ENCODE measurements at places on chromosomes 12 and 14.
A peak's percentile ranks its signal among the peaks of the same experiment; 100 is the strongest.

GRCh38 chr12:123494124-123494851 lies 36.3 kb downstream of the SNRNP35 start:
- DNase-seq = no peak

- no peak for DNase-seq
These were observed 128.9 kb downstream of the CCER1 start for GRCh38 chr12:90826036-90826435.

GRCh38 chr12:83476695-83477690 lies 790.3 kb downstream of the TMTC2 start:
- no peak for DNase-seq

- no peak for DNase-seq
These were observed 48.2 kb downstream of the CPSF6 start for GRCh38 chr12:69287556-69287955.

DNA sequence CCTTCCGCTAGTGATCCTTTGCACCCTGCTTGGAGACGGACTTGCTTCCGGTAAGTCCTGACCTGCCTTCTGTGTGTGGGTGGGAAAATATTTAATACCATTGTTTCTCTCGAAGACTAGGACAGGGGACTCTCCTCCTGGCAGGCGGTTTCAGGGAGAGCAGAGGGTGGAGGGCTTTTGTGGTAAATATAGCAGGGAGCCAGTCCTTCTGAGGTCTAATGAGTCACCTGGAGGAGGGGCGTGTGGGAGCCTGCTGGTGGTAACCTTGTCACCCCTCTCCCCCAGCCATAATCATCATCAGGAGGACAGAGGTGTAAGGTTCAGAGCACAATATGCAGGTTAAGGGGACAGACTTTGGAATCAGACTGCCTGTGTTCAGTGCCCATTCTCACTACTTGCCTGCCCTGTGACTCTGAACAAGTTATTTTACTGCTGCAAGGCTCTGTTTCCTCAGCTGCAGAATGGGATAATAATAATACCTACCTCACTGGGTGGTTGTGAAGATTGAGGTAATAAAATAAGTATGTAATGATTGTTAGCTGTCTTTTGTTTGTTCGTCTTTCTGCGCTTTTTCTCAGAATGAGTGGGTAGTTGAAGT lies 47.4 kb downstream of the SUSD6 start:
- no peak for DNase-seq

DNA sequence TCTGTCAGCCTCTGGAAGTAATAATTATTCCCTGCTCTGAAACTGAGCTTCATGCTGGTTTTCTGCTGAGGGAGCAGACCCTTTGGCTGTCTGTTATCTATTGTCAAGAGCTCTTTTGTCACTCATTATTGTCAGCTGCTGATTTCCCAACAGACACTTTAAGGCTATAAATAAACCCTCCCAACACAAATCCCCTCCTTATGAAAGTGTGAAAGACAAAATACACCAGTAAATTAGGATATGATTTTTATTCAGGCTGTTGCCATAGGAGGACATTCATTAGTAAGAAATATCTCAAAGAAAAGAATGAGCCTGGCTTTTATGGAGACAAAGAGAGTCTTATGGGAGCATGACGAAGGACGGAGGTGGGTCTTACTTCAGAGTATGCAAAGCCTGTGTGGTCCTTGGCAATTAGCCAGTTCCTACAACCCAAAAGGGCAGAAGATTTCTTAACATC lies 180.8 kb downstream of the CRADD start:
- DNase-seq = no peak

DNA sequence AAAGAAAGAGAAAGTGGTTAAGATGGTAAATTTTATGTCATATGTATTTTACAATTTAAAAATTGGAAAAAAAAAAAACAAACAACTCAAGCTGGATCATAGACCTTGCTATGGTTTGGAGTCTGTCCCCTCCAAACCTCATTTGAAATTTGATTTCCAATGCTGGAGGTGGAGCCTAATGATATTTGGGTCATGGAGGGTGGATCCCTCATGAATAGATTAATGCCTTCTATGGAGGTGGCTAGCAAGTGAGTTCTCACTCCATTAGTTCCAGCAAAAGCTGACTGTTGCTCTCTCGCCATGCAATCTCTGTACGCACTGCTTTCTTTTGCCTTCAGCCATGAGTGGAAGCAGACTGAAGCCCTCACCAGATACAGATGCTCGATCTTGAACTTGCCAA lies 22.2 kb upstream of the AP4S1 start:
- DNase-seq = no peak

DNA sequence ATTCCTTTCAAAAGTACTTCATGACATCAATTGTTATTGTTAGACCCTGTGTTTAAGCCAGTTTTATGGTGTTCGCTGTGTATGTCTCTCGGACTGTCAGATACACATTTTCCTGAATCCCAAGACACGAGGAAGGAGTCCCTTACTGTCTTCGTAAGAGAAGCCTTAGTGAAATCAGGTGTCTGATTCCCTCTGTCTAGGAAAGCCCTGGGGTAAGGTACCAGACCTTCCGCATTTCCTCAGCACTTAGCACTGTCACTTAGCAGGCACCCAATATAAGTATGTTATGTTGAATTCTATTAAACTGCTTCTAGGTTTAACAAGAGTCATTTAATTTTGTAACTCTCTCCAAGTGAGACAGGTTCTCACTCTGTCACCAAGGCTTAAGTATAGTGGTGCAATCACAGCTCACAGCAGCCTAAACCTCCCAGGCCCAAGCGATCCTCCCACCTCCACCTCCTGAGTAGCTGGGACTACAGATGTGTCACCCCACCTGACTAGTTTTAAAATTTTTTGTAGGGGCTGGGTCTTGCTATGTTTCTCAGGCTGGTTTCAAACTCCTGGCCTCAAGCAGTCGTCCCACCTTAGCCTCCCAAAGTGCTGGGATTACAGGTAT lies 111.0 kb downstream of the BBS10 start:
- no peak for DNase-seq

- no peak for DNase-seq
These were observed 72.9 kb downstream of the FRMD6 start for GRCh38 chr14:51724650-51725049.

- DNase-seq = peak; percentile 31
These were observed 33.5 kb upstream of the NXPH4 start for GRCh38 chr12:57182918-57183575.

DNA sequence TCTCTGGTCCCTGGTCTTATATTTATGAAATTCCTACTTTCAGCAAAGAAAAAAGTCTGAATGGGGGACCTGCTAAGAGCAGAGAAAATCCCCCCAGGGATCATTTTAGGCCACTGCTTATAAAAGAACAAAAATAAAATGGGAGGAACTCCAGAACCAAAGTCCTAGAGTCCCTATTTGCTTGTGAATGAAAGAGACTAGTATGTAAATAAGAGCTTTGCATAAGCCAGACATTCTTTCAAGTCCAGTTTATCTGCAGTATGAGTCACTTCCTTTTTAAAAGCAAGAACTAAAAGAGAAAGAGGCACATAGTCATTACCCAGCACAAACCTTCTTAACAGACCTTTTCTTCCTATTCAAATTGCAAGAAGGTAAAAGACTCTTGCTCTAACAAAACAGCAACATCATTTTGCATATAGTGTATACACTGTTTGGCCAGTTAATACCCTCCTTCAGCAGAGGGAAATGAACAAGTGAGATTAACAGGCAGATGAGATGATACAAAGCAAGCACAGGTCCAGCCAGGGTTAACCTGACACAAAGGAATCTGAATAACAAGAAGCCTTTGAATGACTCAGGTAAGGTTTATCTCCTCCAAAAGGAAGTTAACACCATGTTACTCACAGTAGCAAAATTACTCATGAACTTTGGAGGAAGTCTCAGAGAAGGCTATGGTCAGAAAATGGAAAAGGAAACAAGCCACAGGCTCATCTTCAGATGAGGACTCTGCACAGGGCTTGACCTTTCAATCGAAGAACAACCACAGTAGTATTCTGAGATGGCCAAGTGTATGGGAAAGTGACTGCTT lies 87.3 kb downstream of the PHLDA1 start:
- peak; percentile 20 for DNase-seq

- DNase-seq = no peak
These were observed 297.0 kb downstream of the PRKD1 start for GRCh38 chr14:29630566-29631160.

- peak; percentile 8 for DNase-seq
These were observed 47.4 kb downstream of the AVPR1A start for GRCh38 chr12:63103494-63104131.

DNA sequence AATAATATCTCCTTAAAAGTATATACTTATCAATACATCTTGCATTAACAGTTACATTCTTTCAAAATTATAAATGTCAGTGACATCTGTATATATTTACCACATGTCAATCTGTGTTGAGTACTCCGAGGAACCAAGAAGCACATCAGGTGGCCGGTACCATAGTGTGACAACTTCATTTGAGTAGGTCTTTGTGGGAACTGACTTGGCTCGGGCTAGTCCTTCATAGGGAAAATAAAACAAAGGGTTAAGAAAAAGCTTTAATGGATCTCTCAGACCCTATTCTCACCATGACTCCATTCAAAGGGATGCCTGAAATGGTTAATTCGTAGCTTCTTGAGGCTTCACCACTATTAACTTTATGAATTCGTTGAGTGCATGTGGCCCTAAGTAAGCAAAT lies 94.9 kb downstream of the ELK3 start:
- DNase-seq = no peak

GRCh38 chr12:127257366-127257935 lies 1009.5 kb upstream of the TMEM132C start:
- no peak for DNase-seq

DNA sequence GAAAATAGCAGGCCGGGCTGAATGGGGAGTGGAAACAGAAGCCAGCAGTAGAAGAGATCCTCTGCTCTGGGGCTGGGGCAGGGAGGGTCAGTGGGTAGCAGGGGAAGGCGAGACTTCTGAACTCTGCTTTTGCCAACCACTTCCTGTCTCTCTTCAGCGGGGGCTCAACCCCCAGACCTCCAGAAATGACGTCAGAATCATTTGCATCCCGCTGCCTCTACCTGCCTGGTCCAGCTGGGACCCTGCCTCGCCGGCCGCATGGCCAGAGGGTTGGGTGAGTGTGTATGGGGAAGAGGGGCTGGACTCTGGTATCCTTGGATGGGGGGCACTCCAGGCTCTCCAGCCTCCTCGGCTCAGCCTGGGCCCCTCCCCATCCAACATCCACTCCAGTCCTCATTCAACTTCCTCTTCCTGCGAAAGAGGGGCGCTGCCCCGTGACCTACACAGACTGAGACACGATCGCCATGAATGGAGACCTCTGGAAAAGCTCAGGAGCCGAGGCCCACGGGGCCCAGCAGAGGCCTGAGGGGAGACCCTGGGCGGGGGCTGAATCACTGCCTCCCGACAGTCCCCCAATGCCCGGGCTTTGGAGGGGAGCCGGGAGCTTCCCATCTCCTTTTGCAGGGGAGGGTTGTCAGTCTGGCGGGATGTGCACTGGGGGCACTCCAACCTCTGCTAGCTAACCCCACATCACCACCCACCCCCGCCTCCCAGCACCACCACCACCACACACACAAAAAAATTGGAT lies 458 bp upstream of the HOXC4 start:
- DNase-seq = no peak

DNA sequence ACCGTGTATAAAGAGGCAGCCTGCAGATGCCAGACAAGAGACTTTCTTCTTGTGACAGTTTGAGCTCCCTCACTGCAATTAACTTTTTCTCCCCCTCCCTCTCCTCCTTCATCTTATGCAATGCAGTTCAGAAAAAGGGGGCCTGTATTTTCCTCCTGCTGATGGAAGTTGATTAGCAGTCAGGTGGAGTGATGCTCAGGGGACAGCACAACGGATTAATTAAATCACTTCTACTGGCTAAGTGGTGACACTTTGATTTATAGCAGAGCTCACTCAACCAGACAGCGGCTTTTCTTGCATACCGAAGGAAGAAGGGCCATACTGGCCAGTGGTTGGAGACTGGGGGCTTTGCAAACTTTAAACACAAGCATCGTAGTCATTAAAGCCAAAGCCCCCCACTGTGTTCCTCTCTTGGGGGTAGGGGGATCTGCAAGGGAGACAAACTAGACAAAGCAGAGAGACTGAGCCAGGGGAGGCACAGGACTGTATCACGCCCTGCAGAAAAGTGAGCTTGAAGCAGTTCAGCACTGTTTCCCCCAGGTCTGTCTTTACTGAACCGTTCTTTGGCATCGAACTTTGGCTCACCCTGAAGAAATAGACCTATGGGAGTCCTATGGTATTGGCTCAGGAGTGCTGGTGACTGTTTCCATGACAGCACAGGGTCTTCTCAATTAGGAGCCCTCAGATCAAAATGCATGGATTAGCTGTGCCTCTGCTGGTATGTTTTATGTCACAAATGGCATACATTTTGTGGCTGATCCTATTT lies 47.7 kb downstream of the SPRING1 start:
- DNase-seq = no peak

DNA sequence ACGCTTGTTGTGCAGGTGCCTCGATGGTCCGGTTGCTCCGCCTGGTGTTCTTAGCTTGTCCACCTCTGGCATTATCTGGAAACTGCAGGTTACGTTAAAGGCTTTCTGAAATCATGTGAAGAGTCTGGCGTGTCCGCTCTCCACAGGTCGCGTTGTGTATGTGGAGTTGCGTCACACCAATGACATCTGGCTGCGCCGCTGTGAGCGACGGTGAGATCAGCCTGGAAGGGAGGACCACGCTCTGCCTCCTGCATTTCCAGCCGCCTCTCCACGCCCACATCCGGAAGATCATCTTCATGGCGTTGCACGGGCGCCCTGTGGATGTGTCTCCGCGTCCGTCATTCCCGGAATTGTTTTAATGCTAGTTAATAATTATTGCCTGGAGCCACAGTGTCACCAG lies 50.6 kb upstream of the GALNT9 start:
- no peak for DNase-seq

GRCh38 chr14:26845151-26845818 lies 247.5 kb upstream of the NOVA1 start:
- no peak for DNase-seq

DNA sequence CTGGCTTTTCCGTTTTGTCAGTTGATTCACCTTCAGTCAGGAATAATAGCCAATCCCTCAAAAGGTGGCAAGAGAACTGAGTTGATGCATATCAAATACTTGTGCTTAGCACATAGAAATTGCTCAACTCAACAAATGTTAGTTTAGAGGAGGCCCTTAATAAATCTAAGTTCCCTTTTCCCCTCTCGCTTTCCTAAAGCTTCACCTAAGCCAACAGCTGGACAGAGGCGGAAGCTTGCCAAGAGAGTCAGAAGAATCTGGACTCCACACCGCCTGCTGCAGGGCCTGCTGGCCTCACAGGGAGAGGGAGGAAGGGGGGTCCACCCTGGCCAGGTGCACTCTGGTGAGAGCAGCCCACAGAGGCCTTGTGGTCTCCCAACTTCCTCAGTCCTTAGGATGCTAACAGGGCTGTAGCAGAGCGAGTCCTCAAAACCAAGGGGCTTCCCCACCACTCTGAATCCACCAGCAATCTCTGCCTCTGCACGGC lies 213.1 kb downstream of the CHST11 start:
- DNase-seq = no peak

DNA sequence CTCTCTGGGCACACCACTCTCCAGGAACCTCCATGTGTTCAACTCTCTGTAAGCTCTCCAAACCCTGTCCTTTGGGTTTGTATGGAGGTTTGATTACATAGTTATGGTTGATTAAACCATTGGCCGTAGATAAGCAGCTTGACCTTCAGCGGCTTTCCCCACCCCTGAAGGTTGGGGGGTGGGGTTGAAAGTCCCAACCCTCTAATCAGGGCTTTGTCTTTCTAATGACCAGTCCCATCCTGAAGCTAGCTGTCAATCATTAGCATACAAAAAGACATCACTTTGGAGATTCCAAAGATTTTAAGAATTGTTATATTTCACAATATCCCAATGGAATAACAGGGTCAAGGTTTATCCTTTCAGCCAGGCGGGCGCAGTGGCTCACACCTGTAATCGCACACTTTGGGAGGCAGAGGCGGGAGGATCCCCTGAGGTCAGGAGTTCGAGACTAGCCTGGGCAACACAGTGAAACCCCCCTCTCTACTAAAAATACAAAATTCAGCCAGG lies 8.4 kb downstream of the FAM186A start:
- DNase-seq = no peak
